Activated naive CD4-positive, alpha-beta T cell (primary cell): ENCODE measurements at places on chromosomes 13 and 19.

DNA sequence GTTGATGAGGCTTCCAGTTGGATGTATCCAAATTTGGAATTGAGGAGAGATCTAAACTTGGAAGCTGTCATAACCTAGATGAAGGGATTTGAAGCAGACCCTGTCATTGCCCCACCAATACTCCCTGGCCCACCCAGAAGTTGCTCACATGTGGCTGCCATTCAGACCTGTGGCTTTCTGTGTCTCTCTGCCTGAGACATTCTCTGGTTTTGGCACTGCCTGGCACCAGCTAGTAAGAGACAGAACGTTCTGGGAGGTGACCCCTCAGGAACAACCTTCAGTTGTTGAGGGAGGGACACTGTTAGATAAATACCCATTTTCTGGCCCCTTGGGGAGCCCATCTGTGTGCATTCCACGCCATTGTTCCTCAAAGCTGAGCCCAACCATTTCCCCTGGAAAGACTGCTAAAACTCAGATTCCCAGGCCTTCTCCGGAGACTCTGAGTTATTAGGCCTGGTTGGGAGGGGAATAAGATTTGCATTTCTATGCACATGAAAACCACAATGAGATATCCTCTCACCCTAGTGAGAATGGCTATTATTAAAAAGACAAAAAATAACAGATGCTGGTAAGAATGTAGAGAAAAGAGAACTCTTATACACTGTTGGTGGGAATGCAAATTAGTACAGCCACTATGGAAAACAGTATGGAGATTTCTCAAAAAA, 290.4 kb downstream of the TSHZ3 start:
- DNase-seq: no peak

DNA sequence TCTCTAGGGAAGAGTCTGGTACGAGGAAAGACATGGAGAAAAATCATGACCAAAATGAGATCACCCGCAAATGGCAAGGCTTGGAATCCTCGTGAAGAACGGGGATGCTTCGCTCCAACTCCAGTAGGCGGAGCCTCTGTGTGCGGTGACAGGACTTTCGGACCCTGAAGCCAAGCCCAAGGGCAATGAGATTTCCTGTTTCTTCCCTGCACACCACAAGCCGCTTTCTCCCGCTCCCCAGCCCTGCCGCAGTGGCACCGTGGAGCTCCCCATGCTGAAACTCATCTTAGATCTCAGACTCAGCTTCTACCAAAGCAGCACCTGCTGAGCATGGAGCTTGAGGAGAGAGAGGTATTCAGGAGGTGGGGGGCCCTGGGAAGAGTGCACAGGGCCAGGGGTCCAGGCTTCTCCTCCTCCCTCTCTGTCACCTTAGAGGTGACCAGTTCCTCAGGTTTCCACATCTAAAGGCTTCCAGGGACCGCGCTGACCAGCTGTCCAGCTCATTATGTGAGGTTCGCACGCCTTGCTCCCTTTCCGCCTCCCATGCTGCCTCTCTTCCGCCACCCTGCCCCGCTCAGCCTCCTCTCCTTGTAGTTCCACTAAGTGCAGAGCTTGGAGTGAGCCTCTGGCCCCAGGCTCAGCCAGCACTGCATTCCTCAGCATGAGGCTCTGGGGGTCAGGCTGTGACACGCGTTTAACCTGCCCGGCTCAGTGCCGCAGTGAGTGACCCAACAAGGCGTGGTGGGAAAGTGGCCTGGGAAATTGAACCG, 153.8 kb upstream of the SOX1 start:
- no peak for DNase-seq

DNA sequence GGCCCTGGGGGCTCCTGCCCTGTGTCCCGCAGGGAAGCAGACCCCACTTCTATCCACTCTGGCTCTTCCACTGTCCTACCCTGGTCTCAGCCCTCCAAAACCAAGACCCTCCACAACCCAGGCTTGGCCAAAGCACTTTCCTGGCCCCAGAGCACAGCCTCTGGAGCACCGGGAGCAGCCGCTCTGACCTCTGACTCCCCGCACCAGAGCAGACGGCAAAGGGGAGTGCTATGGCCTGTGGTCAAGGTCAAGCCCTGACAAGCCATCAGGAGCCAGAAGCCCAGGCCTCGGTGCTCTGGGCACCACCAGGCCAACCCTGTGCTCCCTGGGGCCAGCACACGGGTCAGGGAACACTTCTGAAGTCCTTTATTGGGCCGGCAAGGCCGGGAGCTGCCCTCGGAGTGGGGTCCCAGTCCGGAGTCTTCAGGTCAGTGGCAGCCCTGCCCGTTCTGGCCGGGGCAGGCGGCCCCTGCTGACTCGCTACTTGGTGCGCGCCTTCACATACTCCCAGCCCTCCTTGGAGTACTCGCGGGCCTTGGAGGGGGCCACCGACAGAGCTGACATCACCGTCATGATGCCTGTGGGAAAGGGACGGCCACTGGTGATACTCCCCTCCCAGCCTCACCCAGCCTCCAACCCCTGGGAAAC, 2.1 kb downstream of the MICOS13 start:
- DNase-seq: no peak

- peak; percentile 84 for DNase-seq
These were observed 2.8 kb downstream of the PTGER1 start for GRCh38 chr19:14472202-14472938.

GRCh38 chr13:85693889-85694511, 105.2 kb downstream of the SLITRK6 start:
- DNase-seq: no peak

- DNase-seq: no peak
These were observed 1537.4 kb downstream of the SLITRK1 start for GRCh38 chr13:82344867-82345266.

DNA sequence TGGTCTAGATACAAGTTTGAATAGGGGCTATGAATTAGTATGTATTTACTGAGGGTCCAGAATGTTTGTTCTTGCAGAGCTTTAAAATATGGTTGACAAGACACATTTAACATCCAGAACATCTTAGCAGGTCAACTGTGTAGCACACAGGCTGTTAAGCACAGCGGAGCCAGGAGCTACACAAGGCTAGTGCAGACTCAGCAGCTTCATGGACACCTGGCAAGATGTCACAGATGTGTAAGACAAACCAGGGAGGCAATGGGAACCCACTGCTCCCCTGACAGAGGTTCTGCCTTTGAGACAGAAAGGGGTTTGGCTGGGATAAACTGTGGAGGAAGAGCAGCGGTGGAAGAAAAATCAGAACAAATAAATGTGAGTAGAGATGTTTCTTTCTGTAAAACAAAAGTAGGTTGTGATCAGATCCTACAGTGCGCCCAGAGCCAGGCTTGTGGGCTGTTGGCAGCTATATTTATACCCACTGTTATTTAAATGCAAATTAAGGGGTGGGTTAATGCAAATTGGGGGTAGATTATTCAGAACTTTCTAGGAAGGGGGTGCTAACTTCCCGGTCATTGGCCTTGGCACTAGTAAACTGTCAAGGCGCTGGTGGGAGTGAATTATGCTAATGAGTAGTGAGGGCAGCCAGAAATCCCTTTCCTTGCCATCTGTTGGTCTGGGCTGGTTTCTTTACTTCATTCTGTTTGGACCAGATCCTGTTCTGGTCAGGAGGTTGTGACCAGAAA, 33.0 kb downstream of the MIPEP start:
- no peak for DNase-seq

DNA sequence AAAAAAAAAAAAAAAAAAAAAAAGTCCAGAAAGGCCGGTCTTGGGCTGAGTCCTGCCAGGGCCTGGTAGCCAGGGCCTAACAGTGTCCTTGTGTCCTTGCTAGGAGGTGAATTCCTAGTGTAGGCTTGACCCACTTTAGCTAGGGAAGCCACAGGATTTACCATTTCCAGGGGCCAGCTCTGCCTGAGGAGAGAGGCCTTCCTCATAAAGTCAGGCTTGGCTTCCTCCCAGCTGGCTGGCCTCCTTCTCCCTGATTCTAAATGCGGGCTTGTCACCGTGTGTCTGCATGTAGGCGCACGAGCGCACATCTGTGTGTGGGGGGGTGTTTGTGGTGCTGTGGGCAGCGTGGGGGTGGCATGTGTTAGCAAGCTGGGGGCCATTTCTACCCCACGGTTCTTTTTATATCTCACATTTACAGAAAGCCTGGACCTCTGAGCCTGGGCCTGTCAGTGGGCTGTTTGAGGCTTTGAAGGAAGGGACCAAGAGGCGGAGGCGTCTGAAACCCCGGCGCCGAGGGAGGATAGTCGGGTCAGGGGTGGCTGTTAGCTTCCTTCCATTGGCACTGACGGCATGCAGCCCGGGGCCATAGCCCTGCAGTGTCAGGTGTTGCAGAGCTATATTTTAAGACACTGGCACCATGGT, 31.7 kb downstream of the IER2 start:
- DNase-seq: no peak

DNA sequence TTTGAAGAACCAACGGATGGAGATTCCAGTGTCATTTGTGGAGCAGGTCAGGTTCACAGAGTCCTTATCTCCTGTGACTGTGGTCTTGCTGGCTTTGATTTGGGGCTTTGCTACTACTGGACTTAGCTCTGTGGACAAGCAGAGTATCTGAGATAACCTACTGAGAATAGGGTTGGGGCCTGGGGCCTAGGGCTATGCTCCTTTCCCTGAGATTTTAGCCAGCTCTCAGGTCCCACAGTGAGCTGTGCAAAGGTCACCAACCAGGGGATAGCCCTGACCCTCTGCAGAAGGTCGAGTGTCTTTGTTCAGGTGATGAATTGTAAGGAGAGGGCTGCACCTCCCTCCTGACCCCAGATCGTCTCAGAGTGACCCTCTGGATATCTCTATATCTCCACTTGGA, 9.2 kb downstream of the CEACAM1 start:
- DNase-seq: no peak

DNA sequence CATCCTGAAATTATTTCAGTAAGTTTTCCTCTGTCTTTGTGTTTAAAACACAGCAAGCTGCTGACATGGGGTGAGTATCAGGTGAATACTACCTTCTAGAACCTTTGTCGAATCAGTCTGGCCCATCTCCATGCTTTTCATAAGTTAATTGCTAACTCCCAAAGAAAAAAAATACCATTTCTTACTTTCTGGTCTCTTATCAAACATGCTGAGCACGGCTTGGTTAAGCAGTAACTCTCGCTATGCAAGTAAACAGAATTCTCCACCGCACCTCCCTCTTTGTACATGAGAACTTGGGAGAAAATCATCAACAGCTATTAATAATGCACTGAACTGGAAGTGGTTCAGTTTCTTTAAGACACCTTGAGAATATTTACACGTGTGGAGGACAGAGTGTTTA, 88.6 kb downstream of the FGF9 start:
- DNase-seq: no peak
